Motor neuron (in vitro differentiated cells): ENCODE measurements at places on chromosomes 6 and 20. TPM values are rescaled to one million over a fixed set of nuclear protein-coding genes. Genes with fewer than 3 reads are reported as not detected.

Gene PPP1R3D
- total RNA-seq, result 7.9 TPM in 2 replicates

Gene IFNGR1
- 25.0 and 26.1 TPM in 2 replicates for total RNA-seq

Gene LY6G6F
- not detected in 2 replicates for total RNA-seq

Gene OVOL2
- total RNA-seq, result not detected in 2 replicates

Gene RIMS1
- total RNA-seq, result 41.5 TPM in 2 replicates

Gene SALL4
- 0.45 and 0.59 TPM in 2 replicates for total RNA-seq

Gene MUCL3
- total RNA-seq, result 0.05 and 0.25 TPM in 2 replicates

Gene MEP1A
- not detected in 2 replicates for total RNA-seq

Gene SIRPB1
- total RNA-seq, result 1.5 TPM in 1 of 2 replicates, not detected in the other

Gene NRSN1
- total RNA-seq, result 0.16 TPM in 1 of 2 replicates, not detected in the other

Gene NHLRC1
- total RNA-seq, result 0.25 and 0.50 TPM in 2 replicates

Gene NR2E1
- 0.45 and 1.7 TPM in 2 replicates for total RNA-seq

Gene PSORS1C1
- 0.82 and 2.2 TPM in 2 replicates for total RNA-seq

Gene HNF4A
- total RNA-seq, result 0.09 and 0.16 TPM in 2 replicates

Gene CDKAL1
- 20.6 and 21.1 TPM in 2 replicates for total RNA-seq

Gene ADISSP
- total RNA-seq, result 39.1 and 48.8 TPM in 2 replicates

Gene CTAGE9
- not detected in 2 replicates for total RNA-seq

Gene XKR7
- 13.5 and 15.0 TPM in 2 replicates for total RNA-seq

Gene PIGT
- 67.4 and 73.4 TPM in 2 replicates for total RNA-seq

Gene ANKEF1
- 3.6 and 4.5 TPM in 2 replicates for total RNA-seq

Gene LIME1
- 2.1 and 2.5 TPM in 2 replicates for total RNA-seq

Gene VGLL2
- total RNA-seq, result not detected in 2 replicates

Gene EPPIN
- total RNA-seq, result 0.32 and 0.61 TPM in 2 replicates

Gene USP49
- 11.6 and 14.8 TPM in 2 replicates for total RNA-seq

Gene SLC32A1
- total RNA-seq, result 2.4 and 2.6 TPM in 2 replicates

Gene DNMT3B
- total RNA-seq, result 6.2 and 6.3 TPM in 2 replicates

Gene CLDN20
- 6.1 and 7.3 TPM in 2 replicates for total RNA-seq
